Aorta (tissue), 5 donors: ENCODE measurements at places on chromosomes 6 and 20. TPM values are rescaled to one million over a fixed set of nuclear protein-coding genes. Genes with fewer than 3 reads are reported as not detected.

The LAMA2 gene
- 40.9 TPM for total RNA-seq

The RPS18 gene
- 1,720 TPM for total RNA-seq

DNA sequence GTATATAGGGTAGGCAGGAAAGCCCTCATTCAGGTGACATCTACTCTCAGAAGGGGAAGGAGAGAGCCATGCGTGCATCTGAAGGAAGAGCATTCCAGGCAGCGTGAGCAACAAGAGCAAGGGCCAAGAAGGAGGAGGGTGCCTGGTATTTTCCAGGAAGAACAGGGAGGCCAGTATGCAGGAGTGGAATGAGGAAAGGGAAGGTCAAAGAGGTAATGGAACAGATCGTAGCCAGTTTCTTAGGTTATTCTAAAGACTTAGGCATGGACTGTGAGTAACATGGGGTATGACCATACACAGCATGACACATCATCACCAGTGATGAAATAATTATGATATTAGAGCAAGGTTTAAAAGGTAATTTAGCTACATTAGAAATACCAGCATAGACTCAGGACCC lies 24.1 kb downstream of the ALDH8A1 start:
- no peak for DNase-seq
- H3K36me3 ChIP-seq, result no peaks in the 10 kb centered on the region
- H3K27ac ChIP-seq, result no peak overlapping the region
- H3K4me3 ChIP-seq, result no peak overlapping the region
- no peaks in the 10 kb centered on the region for H3K27me3 ChIP-seq
- H3K4me1 ChIP-seq, result no peaks in the 10 kb centered on the region

GRCh38 chr20:36070451-36070850 lies 84.1 kb upstream of the EPB41L1 start:
- no peak for DNase-seq
- no peaks in the 10 kb centered on the region for H3K36me3 ChIP-seq
- H3K27ac ChIP-seq, result no peak overlapping the region
- no peak overlapping the region for H3K4me3 ChIP-seq
- no peaks in the 10 kb centered on the region for H3K4me1 ChIP-seq
